Left ventricle myocardium inferior (tissue), 1 donor: ENCODE measurements at places on chromosomes 1 and 21.
A peak's percentile ranks its signal among the peaks of the same experiment; 100 is the strongest.

DNA sequence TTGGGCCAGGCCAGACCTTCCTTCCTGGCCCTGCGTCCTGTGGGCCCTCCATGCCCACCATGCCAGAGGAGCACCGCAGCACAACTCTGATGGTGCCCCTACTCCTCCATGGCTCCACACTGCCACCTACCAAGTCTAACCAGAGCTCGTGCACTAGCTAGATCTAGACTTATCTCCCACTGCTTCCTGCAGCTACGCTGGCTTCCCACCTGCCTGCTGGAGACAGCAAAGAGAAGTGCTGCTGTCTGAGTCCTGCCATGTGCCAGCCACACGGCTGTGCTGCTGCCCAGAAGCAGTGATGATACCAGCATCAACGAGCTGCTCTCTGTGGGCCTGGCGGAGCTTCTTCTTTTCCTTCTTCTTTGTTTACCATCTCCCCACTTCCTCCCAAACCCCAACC, 4.5 kb downstream of the GUCA2B start:
- no peak overlapping the region for H3K27ac ChIP-seq
- no peaks in the 10 kb centered on the region for H3K36me3 ChIP-seq
- H3K27me3 ChIP-seq = no peaks in the 10 kb centered on the region
- no peak overlapping the region for H3K4me3 ChIP-seq
- H3K4me1 ChIP-seq = peaks cover 7% of the 10 kb centered on the region
- no peak for DNase-seq

DNA sequence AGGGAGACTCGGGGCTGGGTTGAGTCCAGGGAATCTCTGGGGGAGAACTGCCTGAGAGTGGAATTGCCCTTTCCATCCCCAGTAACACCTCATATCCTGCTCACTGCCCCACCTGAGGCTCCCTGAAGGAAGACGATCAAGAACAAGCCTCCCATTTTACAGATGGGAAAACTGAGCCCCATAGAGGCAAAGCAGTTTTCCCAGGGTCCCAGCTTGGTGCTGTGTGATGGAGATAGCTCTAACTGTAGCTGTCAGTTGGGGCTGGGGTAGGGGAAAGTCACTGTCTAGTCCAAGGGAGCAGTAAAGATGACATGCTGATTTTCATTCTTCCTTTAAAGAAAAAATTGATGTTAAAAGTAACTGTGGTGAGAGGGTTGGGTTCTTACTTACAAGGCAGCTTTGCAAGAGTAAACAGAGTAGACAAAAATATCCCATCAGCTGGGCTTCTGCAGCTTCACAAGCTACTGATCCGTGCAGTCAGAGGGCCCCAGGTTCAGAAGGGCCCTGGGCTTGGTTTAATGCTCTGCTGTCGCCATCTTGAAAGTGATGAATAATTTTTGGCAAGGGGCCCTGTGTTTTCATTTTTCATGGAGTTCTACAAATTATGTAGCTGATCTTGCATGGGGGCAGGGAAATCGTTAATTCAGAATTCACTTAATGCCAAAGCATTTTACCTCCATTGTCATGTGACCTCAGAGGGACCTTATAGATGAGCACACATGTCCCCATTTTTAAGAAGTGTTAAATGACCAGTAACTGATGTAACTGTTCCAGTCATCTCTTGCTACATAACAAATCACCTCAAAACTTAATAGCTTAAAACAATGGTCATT, 17.6 kb upstream of the TNFRSF1B start:
- no peaks in the 10 kb centered on the region for H3K36me3 ChIP-seq
- no peak for DNase-seq
- H3K27me3 ChIP-seq = no peaks in the 10 kb centered on the region

DNA sequence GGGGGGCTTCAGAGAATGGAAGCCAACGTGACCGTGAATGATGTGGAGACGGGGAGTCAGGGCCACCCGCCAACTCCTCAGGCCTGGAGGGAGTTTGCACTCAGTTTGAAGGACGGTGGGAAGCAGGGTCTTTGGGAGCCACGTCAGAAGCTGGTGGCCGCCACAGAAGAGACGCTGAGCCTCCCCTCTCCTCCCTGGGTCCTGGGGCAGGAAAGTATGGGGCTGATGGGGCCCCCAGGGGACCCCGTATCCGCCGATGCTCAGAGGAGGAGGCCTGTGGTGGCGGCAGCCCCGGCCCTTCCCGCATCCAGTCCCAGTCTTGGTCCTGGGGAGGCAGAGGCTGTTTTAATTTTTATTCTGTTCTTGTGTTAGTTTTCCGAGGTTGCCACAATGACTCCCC, 188.6 kb upstream of the C1orf174 start:
- no peaks in the 10 kb centered on the region for H3K36me3 ChIP-seq
- DNase-seq = no peak
- H3K4me1 ChIP-seq = no peaks in the 10 kb centered on the region
- H3K4me3 ChIP-seq = no peak overlapping the region

GRCh38 chr1:17869815-17870214, 114.7 kb downstream of the ACTL8 start:
- H3K4me3 ChIP-seq = no peak overlapping the region
- H3K27ac ChIP-seq = no peak overlapping the region
- no peaks in the 10 kb centered on the region for H3K27me3 ChIP-seq
- peaks cover 21% of the 10 kb centered on the region for H3K4me1 ChIP-seq

DNA sequence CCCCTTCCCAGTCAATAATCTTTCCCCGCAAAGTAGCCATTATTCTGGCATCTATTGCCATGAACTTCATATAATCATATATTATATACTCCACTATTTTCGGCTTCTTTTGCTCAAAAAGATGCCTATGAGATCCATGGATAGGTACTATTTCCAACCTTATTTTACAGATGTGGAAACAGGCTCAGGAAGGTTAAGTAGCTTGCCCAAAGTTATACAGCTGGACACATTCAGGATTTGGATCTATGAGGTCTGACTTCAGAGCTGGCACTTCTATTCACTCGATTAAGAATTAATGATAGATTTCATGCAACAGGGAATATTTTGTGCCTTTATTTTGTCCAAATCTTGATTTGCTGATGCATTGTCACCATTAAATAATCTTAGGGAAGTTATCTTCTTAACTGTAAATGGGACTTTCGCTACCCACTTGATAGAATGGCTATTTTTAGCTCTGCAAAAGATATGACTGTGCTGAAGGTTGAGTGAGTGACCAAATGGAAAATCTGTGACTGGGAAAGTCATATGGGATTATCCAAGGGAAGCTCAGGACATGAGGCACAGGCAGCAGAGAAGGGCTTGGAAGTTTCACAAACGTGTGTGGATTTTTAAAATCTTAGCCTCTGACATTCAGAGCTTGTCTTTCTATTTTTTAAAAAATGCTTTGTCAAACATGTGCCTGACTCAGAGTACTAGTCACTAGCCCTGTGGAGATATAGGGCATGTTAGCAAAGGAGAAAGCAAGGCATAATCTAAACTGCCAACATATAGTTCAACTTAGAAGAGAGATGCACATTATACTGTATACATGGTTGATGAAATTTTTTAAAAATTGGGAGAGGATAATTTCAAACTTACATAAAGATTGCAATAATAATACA, 36.5 kb downstream of the GIPC2 start:
- no peaks in the 10 kb centered on the region for H3K27me3 ChIP-seq
- DNase-seq = no peak
- peaks cover 44% of the 10 kb centered on the region for H3K4me1 ChIP-seq
- H3K36me3 ChIP-seq = peaks cover 7% of the 10 kb centered on the region
- H3K27ac ChIP-seq = peak overlapping the region; percentile 74
- H3K4me3 ChIP-seq = no peak overlapping the region

- H3K4me1 ChIP-seq = no peaks in the 10 kb centered on the region
- DNase-seq = no peak
- H3K4me3 ChIP-seq = no peak overlapping the region
- peaks cover 59% of the 10 kb centered on the region for H3K27me3 ChIP-seq
Measured at GRCh38 chr1:204176049-204176448, 9.9 kb upstream of the REN start.

DNA sequence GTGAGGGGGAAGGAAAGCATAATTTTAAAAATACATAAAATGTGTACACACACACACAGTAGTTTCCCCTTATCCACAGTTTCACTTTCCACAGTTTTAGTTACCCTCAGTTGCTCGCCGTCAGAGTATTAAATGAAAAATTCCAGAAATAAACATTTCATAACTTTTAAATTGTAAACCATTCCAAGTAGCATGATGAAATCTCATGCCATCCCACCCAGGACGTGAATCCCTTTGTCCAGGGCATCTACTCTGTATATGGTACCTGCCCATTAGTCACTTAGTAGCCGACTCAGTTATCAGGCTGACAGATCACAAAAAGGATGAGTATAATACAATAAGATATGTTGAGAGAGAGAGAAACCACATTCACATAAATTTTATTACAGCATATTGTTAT, 36.2 kb downstream of the EPS15 start:
- H3K27ac ChIP-seq = no peak overlapping the region
- H3K36me3 ChIP-seq = peaks cover 18% of the 10 kb centered on the region
- H3K4me1 ChIP-seq = peaks cover 25% of the 10 kb centered on the region
- DNase-seq = no peak

GRCh38 chr21:28272272-28272992, 720.2 kb downstream of the LTN1 start:
- H3K36me3 ChIP-seq = no peaks in the 10 kb centered on the region
- H3K4me1 ChIP-seq = peaks cover 8% of the 10 kb centered on the region
- no peak overlapping the region for H3K27ac ChIP-seq
- H3K4me3 ChIP-seq = no peak overlapping the region
- no peak for DNase-seq

DNA sequence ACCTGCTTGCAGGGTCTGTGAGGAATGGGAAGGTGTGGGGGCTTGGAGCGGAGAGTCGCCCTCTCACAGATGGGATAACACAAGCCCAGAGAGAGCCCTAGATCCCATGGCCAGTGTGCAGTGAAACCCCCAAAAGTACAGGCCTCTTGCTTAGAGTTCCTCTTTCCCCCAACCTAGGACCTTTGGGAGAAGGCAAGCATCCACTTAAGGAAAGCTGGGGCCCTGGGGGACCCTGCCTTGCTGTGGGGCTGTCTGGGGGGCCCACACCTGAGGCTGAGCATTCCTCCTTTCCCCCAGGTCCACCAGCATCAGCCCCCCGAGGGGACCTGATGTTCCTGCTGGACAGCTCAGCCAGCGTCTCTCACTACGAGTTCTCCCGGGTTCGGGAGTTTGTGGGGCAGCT, 1.1 kb downstream of the VWA1 start:
- DNase-seq = no peak
- H3K27me3 ChIP-seq = peaks cover 39% of the 10 kb centered on the region
- H3K27ac ChIP-seq = peak overlapping the region; percentile 97
- H3K4me1 ChIP-seq = peaks cover 75% of the 10 kb centered on the region
- H3K36me3 ChIP-seq = no peaks in the 10 kb centered on the region
- peak overlapping the region; percentile 71 for H3K4me3 ChIP-seq

DNA sequence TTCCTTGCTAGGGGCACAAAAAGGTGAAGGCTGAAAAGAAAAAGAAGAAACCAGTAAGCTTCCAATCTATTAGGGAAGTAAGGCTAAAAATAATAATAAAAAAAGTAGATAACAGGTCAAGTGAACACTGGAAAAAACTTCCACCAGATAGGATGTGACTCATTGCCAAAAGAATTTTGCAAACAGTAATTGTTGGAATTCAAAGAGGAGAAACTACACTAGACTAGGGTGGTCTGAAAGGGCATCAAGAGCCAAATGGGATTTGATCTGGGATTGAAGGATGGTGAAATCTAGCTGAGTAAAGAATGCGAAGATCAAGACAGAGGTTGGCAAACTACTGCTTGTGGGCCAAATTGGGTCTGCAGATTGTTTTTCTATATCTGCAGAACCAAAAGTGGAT, 6.0 kb upstream of the ST6GALNAC3 start:
- H3K4me3 ChIP-seq = no peak overlapping the region
- no peaks in the 10 kb centered on the region for H3K36me3 ChIP-seq
- H3K27ac ChIP-seq = peak overlapping the region; percentile 64
- H3K27me3 ChIP-seq = no peaks in the 10 kb centered on the region
- peaks cover 19% of the 10 kb centered on the region for H3K4me1 ChIP-seq

DNA sequence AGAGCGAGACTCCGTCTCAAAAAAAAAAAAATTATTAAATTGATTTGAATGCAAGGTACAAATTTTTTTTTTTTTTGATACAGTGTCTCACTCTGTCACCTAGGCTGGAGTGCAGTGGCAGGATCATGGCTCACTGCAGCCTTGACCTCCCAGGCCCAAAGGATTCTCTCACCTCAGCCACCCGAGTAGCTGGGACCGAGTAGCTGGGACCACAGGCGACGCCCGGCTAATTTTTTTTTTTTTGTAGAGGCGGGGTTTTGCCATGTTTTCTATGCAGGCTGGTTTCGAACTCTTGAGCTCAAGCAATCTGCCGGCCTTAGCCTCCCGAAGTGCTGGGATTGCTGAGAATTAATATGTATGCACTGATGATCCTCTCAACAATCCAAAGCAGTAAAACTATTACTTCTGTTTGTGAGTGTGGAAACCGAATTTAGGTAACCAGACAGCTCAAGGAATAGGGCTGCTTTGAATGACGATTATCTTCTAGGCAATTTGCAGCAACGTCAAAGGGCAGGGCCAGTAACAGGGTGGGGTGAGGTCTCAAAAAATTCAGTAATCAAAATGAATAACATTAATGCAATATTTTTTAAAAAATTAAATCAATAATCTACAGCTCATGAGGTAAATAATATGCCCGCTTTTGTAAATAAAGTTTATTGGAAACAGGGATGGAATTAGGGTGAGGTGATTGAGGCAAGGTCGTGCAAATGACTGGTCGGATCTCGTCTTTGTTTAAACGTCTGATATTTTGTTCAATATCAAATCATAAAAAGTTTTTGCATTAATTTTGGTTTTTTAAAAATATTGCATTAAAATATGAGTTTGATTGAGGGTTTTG, 1.2 kb downstream of the CLSPN start:
- peak overlapping the region; percentile 78 for H3K4me3 ChIP-seq
- no peaks in the 10 kb centered on the region for H3K36me3 ChIP-seq
- no peak for DNase-seq

GRCh38 chr1:230548357-230548756, 93.9 kb upstream of the COG2 start:
- no peaks in the 10 kb centered on the region for H3K27me3 ChIP-seq
- DNase-seq = no peak
- H3K36me3 ChIP-seq = no peaks in the 10 kb centered on the region
- H3K4me3 ChIP-seq = no peak overlapping the region
- H3K27ac ChIP-seq = no peak overlapping the region

- DNase-seq = no peak
- no peak overlapping the region for H3K27ac ChIP-seq
- no peaks in the 10 kb centered on the region for H3K4me1 ChIP-seq
- no peaks in the 10 kb centered on the region for H3K36me3 ChIP-seq
Measured at GRCh38 chr1:192442736-192443135, 125.9 kb downstream of the RGS21 start.
